ENCODE measurements at places on chromosomes 11 and 22.

DNA sequence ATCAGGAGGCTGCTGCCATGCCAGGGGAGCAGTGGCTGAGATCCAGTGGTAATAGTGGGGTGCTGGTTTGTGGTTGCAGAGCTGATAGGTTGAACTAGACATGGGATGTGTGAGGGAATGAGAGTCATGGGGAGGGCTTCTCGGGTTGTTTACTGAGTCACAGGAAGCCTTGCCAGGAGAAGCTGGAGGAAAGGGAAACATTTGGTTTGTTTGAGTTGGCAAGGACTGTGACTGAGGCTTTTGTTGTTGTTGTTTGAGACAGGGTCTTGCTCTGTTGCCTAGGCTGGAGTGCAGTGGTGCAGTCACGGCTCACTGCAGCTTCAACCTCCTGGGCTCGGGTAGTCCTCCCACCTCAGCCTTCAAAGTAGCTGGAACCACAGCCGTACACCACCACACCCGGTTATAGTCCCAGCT lies 49.3 kb downstream of the CABIN1 start:
- DNase-seq = no peak

GRCh38 chr11:105152021-105152512 lies 12.5 kb upstream of the CARD18 start:
- DNase-seq = no peak

- no peak for DNase-seq
Observed at GRCh38 chr22:39219071-39220039, 25.4 kb downstream of the PDGFB start.

DNA sequence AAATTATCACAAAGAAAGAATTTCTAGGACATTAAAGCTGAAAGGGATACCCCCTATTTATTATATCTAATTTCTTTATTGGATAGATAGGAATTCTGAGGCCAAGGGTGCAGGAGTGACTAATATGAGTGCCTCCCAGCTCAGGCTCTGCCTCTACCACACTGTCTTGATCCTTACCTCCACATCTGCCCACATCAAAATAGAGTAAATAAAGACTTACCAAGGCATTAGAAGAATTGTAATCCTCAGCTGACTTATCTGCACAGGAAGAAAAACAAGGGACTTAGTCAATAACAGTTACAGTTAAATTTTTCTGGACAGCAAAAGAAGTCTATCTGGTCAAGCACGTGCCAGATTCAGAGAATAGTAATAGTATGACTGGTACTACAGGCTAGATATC lies 72.6 kb upstream of the GDPD4 start:
- DNase-seq = no peak

GRCh38 chr22:35818897-35819296 lies 101.2 kb downstream of the APOL5 start:
- DNase-seq = no peak

- DNase-seq = no peak
Observed at GRCh38 chr11:113563766-113564526, 88.7 kb upstream of the DRD2 start.

DNA sequence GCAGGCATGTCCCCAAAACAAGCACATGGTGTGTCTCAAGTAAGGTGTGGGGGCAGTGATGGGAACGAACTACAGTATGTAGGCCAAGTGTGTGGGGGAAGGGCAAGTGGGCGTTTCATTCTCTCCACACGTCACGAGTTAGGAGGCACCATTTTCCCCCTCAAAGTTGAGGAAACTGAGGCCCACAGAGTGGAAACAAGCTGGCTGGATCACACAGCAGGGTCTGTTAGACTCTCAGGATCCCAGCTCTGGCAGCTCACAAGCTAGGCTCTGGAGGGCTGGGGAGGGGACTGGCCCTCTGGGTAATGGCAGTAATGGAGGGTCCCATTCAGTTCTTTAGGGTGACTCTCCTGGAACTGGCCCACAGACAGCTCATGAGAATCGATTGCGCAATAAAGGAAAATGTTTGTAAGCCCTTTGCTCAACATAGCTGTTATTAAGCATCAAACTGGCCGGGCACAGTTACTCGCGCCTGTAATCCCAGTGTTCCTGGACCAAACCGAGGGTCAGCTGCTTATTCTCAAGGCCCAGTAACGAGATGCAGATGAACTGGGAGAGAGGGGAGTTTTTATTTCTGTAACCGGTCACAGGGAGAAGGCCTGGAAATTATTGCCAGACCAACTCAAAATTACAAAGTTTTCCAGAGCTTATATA lies 24.1 kb upstream of the TUB start:
- DNase-seq = peak; percentile 82

- DNase-seq = peak; percentile 83
Observed at GRCh38 chr11:62444236-62444833, 25.5 kb downstream of the SCGB1A1 start.

DNA sequence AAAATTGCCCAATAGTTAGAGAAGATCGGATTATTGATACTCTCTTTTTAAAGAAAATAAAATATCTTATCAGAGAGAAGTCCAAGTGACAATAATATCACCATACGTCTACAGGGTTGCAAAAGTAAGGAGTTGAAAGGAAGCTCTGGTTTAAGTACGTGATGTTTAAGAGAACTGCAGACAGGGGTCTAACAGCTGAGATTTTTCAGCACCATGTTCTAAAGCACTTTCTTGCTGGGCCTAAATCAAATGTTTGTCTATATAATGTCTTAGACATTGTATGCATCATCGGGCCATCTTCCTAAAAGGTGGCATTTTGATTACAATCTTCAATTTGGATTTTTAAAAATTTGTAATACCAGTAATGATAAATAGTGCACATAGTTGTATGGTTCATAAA lies 133.3 kb downstream of the RRAS2 start:
- DNase-seq = no peak

DNA sequence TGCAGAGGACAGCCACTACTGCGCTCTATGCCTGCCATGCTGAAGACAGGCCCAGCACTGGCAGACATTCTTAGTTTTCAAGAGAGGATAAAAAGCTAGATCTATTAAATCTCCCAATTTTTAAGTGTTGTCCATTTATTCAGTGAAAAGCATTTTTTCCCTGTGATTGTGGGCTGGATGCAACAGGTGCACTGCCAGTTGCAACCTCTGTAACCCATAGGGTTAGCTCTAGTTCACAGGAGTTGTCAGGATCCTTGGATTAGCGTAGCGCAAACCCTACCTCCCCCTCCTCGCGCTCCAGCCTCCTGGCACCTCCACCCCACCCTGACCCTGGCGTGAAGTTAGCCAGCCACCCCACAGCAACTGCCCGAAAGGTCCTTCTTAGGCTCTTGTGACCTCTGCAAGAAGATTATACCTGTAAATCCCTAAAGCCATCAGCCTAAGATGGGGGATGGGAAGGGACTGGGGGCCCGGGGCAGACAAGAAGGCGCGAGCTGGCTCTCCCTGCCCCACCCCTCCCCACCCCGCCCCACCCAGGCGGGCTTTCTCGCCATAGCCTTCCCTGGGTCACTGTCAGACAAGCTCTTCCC lies 30.9 kb downstream of the EIF3F start:
- no peak for DNase-seq

GRCh38 chr22:37431801-37432707 lies 4.8 kb upstream of the ELFN2 start:
- DNase-seq = no peak

DNA sequence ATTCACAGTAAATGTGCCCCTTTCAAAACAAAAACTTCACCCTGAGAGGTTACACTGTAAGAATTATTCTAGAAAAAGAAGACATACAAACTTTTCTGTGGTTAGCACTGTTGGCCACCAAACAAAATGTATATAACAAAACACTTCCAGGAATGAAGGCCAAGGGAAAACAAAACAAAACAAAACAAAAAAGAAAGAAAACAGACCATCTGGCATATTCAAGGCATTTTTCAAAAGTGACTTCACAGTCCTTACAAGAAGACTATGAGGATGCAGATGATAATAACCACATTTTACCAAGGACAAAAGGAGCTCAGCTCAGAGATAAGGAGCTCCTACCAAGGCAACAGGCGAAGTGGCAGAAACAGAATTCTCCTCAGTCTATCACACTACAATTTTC lies 24.9 kb downstream of the CTSC start:
- DNase-seq = no peak

- DNase-seq = no peak
Observed at GRCh38 chr11:1696608-1697570, at the start of gene KRTAP5-6. KRTAP5-6 (plus strand) TSS chr11:1697195; CDS start chr11:1697246, 51 bp downstream.

- DNase-seq = no peak
Observed at GRCh38 chr11:130560000-130560780, 111.7 kb downstream of the ADAMTS15 start.

DNA sequence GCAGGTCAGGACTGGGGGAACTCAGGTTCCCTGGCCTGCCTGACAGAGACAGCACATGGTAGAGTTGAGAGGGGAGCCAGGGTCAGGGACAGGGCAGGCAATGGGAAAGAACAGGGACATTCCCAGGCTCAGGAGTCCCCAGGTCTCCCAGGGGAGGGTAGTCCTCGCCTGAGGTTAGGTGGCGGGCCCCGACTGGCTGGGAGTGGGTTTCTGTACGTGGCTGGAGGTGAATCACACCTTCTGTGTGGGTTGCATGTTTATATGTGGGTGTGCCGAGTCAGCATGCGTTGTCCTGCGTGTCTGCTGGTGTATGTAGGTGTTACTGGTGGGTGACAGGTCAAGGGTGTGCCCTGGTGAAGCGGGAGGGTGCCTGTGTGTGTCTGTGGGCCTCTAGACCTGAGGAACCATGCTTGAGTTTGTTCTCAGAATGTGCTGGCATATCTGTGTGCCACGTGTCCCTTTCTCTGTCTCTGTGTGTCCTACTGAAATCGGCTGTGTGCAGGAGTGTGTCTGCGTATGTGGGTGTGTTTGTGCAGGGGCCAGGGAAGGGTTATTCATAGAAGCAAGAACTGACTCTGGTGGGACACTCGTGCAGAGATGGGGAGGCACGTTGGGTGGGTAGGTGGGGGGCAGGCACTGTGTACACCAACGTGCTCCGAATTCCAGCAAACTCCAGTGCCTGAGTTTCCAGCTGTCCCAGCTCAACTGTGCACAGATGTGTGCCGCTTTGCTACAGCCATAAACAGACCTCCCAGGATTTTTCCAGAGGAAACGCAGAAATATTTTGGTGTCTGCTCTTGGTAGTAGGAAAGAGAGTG lies 23.8 kb upstream of the OAF start:
- DNase-seq = peak; percentile 58

- peak; percentile 84 for DNase-seq
Observed at GRCh38 chr11:112655371-112655770, 305.8 kb upstream of the NCAM1 start.
